H7 (cell line): ENCODE measurements at places on chromosomes 4 and X. TPM values are rescaled to one million over a fixed set of nuclear protein-coding genes. Genes with fewer than 3 reads are reported as not detected.

Gene SLC26A1
- total RNA-seq, result 0.03 and 0.30 TPM in 2 replicates

Gene RPL39
- total RNA-seq, result 1,219 and 1,278 TPM in 2 replicates

Gene SUPT20HL1
- not detected in 2 replicates for total RNA-seq

Gene AGTR2
- not detected in 2 replicates for total RNA-seq

Gene YTHDC1
- total RNA-seq, result 53.0 and 83.7 TPM in 2 replicates

Gene IGFBP7
- total RNA-seq, result 4.4 and 6.7 TPM in 2 replicates

Gene LANCL3
- 0.38 and 0.74 TPM in 2 replicates for total RNA-seq
